Daoy (cell line): ENCODE measurements at places on chromosomes 1 and 21. TPM values are rescaled to one million over a fixed set of nuclear protein-coding genes. Genes with fewer than 3 reads are reported as not detected.

DNA sequence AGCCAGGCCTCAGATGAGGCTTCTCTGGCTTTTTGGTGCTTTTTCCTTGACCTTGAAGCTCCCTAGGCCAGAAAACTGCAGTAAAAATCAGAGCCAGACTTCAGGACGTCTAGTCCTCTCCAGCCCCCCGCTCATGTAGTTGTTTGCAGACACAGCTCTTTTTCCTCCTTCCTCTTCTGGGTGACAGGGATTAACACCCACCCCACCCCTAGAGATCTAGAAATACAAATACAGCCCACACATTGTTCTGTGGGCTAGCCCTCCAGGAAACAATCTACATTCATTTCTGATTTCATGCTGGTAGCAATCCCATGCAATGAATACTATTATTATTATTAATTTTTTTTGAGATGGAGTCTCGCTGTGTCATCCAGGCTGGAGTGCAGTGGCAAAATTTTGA lies 9.9 kb upstream of the CLSTN1 start:
- no peak for DNase-seq

DNA sequence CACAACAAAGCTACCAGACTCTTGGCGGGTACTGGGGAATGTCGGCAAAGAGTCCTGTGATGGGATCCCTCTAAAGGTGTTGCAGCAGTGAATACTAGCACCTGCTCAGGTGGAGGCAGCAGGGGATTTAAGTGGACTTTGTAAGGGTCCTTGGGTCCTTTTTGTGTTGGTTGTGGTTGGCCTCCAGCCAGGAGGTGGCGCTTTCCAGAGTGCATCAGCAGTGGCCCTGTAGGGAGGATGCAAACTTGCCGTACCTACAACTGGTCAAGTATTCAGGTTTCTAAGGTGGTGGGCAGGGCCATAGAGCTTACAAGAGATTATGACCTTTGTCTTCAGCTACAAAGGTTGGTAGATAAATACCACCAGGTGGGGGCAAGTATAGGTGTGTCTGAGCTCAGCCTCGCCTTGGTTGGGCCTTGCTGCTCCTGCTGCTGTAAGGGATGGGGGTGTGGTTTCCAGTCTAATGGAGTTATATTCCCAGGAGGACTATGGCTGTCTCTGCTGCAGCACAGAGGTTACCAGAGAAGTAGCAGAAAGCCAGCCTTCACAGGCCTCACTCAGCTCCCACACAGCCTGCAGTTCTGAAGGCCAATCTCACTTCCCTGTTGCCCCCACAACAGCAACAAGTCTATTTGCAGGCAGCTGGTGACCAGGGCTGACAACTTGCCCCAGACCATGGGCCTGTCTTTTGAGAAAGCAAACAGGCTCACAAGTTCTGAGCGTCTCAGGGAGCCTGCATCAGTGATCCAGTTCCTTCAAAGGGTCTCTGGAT lies 7.3 kb downstream of the OR2M5 start:
- DNase-seq = no peak

The RAB7B gene
- total RNA-seq = 2.7 and 3.5 TPM in 2 replicates

GRCh38 chr1:61156576-61157467 lies 74.5 kb downstream of the NFIA start:
- no peak for DNase-seq

The SHISA4 gene
- total RNA-seq = 16.5 and 22.1 TPM in 2 replicates

The HORMAD1 gene
- not detected in 2 replicates for total RNA-seq
